ENCODE measurements at places on chromosomes 7 and 10.

DNA sequence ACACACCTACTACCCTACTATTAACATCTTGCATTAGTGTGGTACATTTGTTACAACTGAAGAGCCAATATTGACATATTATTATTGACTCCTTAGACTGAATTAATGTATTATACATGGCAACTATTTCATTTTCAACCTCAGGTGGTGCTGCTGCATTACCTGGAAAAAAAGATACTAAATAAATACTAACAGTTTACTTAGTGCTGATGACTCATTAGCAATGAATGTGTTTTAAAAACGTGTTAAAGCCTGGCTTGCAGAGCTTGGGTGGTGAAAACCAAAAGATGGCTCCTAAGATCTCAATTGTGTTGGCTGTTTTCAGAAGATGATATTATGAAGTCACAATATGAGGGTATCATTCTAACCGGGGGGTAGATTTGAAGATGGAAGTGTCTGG, 34.8 kb downstream of the CFAP43 start:
- DNase-seq, result no peak

- DNase-seq, result no peak
Measured at GRCh38 chr7:126185959-126186580, 1066.7 kb downstream of the GRM8 start.

GRCh38 chr10:132916421-132916841, 25.9 kb downstream of the CFAP46 start:
- no peak for DNase-seq

GRCh38 chr10:125159486-125159931, 854 bp downstream of the CTBP2 start:
- DNase-seq, result no peak

DNA sequence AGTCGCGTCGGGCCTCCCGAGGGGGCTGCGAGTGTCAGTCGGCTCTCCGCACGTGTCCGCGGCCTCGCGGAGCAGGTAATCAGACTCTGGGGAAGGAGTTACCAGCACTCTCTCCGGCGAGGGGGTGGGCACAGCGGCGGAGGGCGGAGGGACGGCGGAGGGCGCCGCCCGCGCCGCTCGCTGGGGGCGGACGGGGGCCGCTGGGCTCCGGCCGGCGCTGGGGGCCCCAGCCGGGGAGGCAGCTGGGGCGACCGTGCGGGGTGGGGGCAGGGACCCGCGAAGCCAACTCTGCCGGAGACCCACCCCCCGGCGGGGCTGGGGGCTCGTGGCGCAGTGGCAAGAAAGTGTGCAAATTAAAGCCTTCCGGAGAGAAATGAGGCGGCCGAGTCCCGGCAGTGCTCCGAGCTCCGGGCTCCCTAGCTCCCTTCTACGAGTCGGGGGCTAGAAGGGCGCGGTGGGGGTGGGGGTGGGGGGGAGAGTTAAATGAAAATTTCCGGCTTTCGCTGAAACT, at the start of gene CDK6:
Gene CDK6 (minus strand): TSS at position 85 of the 511 bp plus-strand sequence. CDS start 3,250 bp downstream, outside the sequence.
- DNase-seq, result no peak
